ENCODE measurements at places on chromosomes 2 and 18.

DNA sequence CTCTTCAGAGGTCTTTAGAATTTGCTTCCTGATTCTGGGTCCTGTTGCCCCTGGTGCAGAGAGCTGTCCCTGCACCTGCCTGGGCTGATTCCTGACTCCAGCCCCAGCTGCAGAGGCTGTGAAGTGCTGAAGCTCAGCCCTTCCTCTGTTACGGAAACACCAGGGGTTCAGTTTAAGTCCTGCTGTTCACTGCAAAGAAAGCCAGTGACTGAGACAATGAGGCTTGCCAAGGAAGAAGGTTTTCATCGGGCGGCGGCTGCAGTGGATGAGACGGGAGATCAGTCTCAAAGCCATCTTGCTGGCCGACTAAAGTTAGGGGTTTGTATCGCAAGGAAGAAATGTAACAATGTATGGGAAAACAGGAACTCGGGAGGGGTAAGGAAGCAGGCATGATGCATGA lies 142.4 kb upstream of the ZNF236 start:
- DNase-seq = no peak

DNA sequence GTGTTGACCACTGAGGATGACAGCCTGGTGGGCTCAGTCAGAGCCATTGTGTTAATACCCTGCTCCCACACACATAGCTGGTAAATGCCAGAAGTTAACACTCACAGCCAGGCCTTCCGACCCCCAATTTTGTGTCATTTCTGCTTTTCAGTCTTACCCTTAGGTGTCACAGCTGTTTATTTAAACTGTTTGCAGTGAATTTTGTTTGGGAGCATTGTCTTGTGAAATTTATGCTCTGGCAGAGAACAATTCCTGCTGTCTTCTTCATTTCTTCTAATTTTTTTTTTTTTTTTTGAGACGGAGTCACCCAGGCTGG lies 8.2 kb downstream of the LPIN1 start:
- no peak for DNase-seq

DNA sequence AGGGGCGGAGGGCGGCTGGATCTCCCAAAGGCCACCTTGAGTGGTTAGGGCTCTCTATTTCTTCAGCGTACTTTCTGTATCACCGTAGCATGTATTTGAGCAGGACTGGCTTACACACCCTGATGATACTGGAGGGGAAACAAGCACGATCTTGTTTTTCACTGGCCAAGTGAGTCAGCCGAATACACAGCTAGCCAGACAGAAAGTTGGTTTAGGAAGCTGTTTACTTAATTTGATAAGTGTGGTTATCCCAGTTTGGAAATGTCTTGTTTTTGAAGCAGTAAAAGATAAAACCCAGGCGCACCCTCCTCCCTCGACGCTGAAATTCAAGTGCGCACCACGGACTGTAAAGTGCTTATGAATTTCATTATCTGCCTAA lies 582 bp downstream of the RIOK3 start:
- no peak for DNase-seq

GRCh38 chr2:235757212-235757611 lies 263.4 kb downstream of the AGAP1 start:
- DNase-seq = no peak

DNA sequence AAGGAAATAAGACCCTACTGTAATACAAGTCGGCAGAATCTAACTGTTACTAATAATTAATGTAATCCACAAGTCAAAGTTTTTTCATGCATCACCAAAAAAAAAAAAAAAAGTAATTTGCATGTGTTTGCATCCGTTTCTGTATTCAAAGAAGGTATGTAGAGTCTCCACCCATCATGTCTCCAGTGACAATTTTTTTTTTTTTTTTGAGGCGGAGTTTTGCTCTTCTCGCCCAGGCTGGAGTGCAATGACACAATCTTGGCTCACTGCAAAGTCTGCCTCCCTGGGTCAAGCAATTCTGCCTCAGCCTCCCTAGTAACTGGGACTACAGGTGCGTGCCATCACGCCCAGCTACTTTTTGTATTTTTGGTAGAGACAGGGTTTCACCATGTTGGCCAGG lies 24.2 kb upstream of the NFU1 start:
- no peak for DNase-seq

DNA sequence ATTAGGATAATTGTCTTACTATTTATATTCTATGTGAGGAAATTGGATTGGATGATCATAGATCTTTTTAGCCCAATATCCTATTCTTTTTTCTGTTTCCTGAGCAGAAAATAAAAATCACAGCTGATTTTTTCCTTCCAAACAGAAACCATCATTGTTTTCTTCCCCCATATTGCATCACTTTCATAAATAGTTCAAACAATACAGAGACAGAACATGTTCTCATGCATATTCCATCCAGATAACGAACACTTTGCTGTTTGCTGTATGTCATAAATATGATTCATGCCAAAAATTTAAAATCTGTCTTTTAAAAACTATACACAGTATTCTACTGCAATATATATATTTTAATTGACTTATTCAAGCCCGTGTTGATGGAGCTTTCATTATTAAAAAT lies 22.0 kb upstream of the RALBP1 start:
- no peak for DNase-seq

DNA sequence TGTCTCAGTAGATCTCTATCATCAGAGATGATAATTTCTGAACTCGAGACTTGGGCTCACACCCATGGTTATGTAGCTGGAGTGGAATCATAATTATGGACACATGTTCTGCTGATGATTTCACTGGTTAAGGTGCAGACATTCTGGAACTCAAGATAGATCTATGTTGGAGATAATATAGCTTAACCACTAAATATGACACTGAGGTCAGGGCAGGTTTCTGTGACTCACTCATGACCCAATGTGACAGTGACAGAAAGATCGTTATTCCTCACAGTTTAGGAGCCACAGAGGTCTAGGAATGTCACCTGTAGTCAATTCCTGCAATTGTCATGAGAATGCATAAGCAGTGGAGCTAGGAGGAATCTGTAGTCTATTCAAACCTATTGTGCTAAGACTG lies 828.6 kb downstream of the TRIB2 start:
- DNase-seq = no peak

DNA sequence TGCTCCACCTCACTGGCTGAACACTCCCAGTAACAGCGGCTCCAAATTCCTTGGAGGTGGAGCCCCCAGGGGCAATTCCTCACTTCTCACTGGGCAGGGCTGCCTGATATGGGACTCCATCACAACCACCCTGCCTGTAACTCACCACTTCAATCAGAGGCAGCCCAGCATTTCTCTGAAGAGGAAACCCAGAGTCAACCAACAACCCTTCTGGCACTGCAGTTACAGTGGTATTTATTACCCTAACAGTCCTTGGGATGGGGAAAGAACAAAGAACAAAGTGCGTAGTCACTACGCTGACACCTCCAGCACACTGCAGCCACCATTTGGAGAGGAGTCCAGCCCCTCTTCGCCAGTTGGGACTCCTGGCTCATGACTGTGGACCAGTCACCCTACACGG lies 85.7 kb upstream of the GALNT13 start:
- no peak for DNase-seq

GRCh38 chr2:235829726-235830125 lies 335.9 kb downstream of the AGAP1 start:
- DNase-seq = no peak

DNA sequence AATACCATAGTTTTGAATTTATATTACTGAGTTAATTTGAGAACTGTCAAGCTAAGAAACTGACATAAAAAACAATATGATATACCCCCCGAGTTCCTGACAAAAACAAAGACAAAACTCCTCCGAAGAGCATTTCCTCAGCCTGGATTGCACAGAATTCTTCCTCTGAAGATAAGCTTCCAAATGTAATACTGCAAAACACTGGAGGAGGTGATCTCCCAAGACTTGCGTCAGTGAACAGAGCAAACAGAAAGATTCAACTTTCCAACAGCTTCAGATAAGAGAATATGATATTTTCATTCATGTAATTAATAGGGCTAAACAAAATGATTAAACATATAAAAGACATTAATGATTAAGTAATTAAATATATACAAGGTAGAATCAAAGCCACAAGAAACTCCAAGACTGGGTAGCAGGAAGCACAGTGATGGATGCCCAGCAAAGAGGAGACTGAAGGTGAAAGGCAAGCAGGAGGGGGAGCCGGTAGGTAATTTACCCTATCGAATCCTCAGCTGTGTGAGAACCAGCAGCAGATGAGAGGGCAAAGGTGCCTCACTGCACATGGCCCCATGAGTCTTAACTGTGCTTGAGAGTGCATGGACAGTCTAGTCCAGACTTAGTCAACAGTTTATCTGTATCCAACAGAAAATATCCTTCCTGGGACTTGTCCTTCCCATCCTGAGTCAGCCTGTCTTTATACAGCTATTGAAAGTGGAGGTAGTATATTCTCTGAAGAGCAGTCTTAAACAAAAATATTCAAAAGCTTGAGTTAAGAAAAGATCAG lies 18.3 kb upstream of the SERPINB3 start:
- no peak for DNase-seq

- DNase-seq = no peak
Measured at GRCh38 chr2:229611360-229611759, 103.0 kb downstream of the DNER start.

- DNase-seq = no peak
Measured at GRCh38 chr2:67485431-67485830, 88.3 kb downstream of the ETAA1 start.

All from germinal center (tissue), 1 donor.